ENCODE measurements at places on chromosomes 6 and 20. TPM values are rescaled to one million over a fixed set of nuclear protein-coding genes. Genes with fewer than 3 reads are reported as not detected.

Gene SF3B5
- total RNA-seq, result 70.8 TPM

Gene FIG4
- total RNA-seq, result 5.9 TPM

Gene LYRM2
- 8.6 TPM for total RNA-seq

Gene SLC18B1
- total RNA-seq, result 8.1 TPM

Gene DEFB112
- total RNA-seq, result not detected

Gene TRIM40
- not detected for total RNA-seq

Gene POU5F1
- 0.21 TPM for total RNA-seq

Gene COL20A1
- total RNA-seq, result 0.41 TPM

Gene KHDC1L
- total RNA-seq, result not detected

Gene UBE2J1
- 20.6 TPM for total RNA-seq

Gene BPI
- not detected for total RNA-seq

Gene WFDC10A
- total RNA-seq, result not detected

Gene KIF6
- 2.7 TPM for total RNA-seq

Gene GATA5
- not detected for total RNA-seq

Gene AIF1
- not detected for total RNA-seq

Gene CLIC5
- not detected for total RNA-seq

Gene CLDN20
- total RNA-seq, result 0.11 TPM

Gene FOXS1
- total RNA-seq, result not detected

Gene MYH7B
- total RNA-seq, result 0.04 TPM

Gene ARFGEF2
- 26.3 TPM for total RNA-seq

Gene BEND6
- 4.0 TPM for total RNA-seq

Gene ENPP1
- total RNA-seq, result 1.8 TPM

Gene REPS1
- total RNA-seq, result 17.4 TPM

Gene GOPC
- total RNA-seq, result 13.4 TPM

Gene NUDT3
- total RNA-seq, result 16.7 TPM

Gene RIN2
- 10.9 TPM for total RNA-seq

Gene OOEP
- total RNA-seq, result not detected

Gene PPIL6
- 0.91 TPM for total RNA-seq

Data from A375 (cell line).